ENCODE measurements at places on chromosomes 2 and 18. TPM values are rescaled to one million over a fixed set of nuclear protein-coding genes. Genes with fewer than 3 reads are reported as not detected.

Gene ITPRIPL1
- total RNA-seq, result 0.75 TPM

Gene COBLL1
- total RNA-seq, result 5.7 TPM

Gene RSAD2
- total RNA-seq, result 0.19 TPM

Gene SCN9A
- 1.2 TPM for total RNA-seq

Gene DDX1
- total RNA-seq, result 90.9 TPM

Gene COL3A1
- 0.99 TPM for total RNA-seq

Gene AFG3L2
- total RNA-seq, result 43.6 TPM

Gene FAM161A
- total RNA-seq, result 2.1 TPM

Gene TEX44
- total RNA-seq, result not detected

Data from endothelial cell of coronary artery (primary cell).